Stimulated activated CD8-positive, alpha-beta memory T cell treated with anti-CD3 and anti-CD28 coated beads, Interleukin-4, amount 100 ng/mL, for 4 hours (primary cell): ENCODE measurements at places on chromosomes 5 and 9.

DNA sequence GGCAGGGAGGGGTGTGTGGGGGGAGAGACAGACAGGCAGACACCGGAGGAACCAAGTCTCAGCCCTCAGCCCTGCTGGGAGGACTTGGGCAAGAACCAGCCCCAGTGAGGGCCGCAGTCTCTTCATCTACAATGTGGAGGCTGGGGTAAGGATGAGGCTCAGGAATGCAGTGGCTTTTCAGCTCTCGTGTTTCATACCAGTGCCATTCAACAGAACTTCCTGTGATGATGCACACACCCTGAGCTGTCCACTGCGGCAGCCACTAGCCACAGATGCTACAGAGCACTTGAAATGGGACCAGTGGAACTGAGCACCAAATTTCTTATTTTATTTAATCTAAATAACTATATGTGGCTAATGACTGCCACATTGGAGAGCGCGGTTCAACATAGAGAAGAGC lies 10.7 kb downstream of the CAMK2A start:
- no peak for DNase-seq

DNA sequence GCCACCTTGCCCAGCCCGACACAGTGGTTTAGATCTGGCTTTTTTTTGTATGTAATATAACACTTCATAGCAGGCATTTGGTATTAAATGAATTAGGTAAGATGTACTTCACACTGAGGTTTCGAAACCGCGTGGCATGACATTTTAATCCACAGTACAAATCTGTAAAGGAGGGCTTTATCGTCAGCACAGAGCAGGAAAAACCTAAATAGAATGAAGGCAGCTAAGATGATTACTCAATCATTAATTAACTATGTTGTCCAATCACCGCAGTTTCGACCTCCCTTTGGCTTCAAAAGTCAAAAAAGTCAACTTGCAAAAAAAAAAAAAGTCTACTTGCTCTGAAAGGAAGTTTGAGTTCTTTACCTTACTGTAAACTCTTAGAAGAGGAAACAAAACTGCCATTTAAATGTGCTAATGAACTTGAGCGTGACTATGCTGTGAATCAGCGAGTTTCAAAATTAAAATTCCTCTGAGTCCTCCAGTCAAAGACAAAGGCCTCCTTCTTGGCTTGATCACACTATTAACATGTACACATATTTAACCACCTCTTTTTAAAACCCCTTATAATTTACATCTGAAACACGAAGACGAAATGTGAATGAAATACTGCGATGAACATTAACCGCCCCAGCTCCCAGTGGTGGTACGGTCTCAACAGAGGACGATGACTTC lies 698 bp upstream of the SEC24A start:
- no peak for DNase-seq

GRCh38 chr9:89956331-89956730 lies 351.5 kb downstream of the GADD45G start:
- no peak for DNase-seq

DNA sequence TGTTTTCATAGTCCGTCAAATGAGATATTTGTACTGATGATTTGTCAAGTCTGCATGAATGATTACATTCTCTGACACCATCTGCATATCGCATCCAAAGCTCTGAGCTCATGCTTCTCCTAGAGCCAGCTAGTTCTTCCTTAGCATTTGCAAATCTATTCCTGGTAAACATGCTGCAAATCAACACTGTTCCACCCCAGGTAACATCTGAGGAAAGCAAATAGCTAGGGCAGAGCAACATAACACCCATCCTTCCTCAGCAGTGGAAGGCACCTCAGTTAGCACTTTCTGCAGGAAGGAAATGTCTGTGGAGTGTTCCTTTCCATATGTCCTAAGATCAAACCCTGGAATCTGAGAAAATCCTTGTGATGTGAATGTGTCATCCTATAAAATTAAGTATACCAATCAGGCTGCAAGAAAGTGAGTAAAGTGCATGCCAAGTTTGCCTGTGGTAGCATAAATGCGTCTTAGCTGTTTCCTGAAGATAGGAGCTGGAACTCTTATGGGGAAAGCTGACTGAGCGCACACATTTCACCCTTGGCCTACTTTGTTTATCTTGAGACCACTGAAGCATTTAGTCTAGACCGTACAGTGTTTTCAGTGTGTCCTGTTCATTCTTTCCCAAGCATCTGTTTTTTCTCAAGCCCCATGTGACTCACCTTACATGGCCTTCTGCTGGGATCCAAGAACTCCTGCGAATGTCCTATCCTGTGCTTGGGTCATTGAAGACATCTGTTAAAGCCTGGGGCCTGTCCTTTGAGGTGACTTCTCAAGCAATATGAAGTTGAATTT lies 50.9 kb upstream of the STARD4 start:
- DNase-seq: no peak

- DNase-seq: peak; percentile 55
Measured at GRCh38 chr5:392431-392988, 50.5 kb upstream of the EXOC3 start.

GRCh38 chr9:16205455-16205854 lies 652.6 kb downstream of the CCDC171 start:
- DNase-seq: no peak

- no peak for DNase-seq
Measured at GRCh38 chr5:16754086-16754485, 137.3 kb upstream of the RETREG1 start.

DNA sequence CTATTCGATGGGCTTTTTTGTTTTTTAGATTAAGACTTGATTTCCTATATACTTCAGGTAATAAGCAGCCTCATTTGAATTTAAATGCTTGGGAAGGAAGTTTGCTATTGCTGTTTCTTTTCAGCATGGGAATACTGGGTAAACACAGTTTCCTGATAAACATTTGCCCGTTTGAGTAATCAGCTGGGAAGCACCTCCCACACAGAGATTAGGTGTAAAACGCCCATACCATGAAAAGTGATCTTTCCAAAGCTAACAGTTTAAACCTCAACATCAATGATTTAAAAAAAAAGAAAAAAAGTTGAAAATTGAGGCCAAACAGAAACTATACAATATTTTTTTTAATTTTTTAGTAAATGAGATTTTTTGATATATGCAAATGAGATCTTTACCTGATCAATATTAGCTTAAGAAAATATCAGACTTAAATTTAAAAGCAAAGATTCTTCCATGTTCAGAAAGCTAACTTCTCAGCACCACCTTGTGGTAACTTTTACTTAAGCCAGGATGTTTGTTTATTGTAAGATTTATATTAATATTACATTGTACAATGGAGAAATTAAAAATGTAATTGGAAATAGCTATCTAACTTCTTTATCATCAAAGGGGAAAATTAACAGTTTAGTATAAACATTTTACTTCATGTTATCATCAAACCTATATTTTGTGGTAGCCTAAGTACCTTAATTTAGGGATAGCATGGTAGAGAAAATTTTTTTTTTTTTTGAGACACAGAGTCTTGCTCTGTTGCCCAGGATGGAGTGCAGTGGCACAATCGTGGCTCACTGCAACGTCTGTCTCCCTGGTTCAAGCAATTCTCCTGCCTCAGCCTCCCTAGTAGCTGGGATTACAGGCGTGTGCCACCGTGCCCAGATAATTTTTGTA lies 39.8 kb downstream of the F2RL2 start:
- no peak for DNase-seq

GRCh38 chr9:77981332-77981731 lies 50.3 kb downstream of the GNAQ start:
- no peak for DNase-seq

DNA sequence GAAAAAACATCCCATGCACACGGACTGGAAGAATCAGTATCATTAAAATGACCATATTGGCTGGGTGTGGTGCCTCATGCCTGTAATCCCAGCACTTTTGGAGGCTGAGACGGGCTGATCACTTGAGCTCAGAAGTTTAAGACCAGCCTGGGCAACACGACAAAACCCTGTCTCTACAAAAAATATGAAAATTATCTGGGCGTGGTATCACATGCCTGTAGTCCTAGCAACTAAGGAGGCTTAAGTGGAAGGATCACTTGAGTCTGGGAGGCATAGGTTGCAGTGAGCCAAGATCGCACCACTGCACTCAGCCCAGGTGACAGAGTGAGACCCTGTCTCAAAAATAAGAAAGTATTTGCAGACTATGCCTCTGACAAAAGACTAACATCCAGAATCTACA lies 68.4 kb downstream of the TTC39B start:
- no peak for DNase-seq

DNA sequence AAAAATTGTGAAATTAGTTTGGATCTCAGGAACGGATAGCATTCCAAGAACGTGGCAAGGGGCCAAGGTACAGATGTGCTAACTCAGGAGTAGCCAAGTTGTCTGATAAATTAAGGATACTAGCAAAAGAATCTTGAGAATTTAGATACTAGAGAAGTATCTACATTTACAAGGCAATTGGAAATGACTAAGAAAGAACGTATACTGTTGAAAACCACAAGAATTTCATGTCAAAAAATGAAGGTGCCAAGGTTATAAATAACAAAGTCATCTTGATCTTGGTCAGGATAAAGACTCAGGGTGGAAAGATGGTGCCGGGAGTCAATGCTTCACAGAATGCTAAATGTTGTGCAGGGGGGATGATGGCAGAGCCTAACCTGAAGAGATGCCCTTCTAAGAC lies 19.2 kb downstream of the CAPSL start:
- DNase-seq: no peak

- DNase-seq: no peak
Measured at GRCh38 chr9:128732576-128732975, 8.6 kb upstream of the ZDHHC12 start.
